ENCODE measurements at places on chromosomes 11 and 22.

GRCh38 chr11:118079491-118079890, 2.6 kb downstream of the TMPRSS4 start:
- no peak for DNase-seq

DNA sequence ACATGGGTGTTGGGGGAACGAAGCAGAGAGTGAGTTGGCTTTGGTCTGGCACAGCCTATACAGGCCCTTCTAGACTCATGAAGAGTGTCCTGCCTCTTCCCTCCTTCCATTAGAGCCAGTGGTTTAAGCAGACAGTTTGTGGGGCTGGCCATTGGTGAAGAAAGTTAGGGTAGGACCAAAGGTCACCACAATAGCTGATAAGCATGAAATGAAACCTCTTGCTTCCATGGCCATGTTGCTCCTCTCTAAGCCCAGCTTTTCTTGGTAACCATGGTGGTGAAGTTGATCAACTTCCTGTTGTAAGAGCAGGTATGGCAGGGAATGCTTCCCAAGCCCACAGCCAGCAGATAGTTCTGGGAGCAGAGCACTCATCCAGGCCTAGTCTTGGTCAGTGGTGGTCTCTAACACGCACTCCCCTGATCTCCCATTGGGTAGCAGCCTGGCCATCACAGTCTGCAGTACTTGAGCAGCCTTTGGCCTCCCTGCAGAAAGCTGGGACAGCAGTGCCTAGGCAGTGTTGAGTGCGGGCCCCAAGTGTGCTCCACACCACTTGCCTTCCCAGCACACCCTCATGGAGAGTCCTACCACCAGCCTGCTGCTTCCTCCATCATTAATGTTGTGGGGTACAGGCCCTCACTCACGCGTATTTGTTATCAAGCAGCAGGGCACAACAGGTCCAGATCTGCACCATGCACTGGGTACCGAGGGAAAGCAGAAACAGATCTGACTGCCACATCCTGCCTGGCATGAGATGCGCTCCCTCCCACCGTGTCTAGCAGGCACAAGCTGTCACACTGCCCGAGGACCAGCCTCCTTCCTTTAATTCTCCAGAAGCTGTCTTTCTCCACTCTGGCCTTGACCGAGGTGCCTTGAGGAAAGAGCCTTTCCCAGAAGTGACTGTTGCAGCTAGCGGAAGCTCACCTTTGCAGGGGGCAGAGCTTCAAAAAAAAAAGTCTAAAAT, 65.8 kb upstream of the SUSD2 start:
- DNase-seq = no peak

DNA sequence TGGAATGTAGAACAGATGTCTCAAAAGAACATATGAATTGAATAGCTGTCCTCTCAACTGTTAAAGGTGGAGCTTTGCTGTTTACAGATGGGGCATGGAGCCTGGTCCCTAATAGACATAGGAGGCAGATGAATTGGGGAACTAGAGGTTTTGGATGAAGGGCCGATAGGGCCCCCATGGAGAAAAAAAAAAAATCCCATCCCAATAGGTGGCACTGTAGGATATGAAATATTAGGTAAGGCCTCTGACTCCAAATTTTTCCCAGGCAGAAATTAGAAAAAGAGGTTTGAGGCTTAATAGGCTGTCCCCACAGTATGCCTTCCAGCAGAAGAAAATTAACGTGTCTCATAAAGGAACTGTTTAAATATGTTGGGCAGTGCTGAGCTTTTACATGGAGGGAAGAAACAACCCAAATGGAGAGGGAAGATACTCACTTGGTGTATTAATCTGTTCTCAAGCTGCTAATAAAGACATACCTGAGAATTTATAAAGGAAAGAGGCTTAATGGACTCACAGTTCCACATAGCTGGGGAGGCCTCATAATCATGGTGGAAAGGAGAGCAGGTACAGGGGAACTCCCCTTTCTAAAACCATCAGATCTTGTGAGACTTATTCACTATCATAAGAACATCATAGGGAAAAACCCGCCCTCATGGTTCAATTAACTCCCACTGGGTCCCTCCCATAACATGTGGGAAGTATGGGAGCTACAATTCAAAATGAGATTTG, 30.1 kb upstream of the TMEM45B start:
- peak; percentile 7 for DNase-seq

GRCh38 chr11:126424471-126425039, 69.1 kb downstream of the ST3GAL4 start:
- no peak for DNase-seq

- DNase-seq = no peak
Measured at GRCh38 chr22:17241576-17242330, 22.5 kb upstream of the ADA2 start.

GRCh38 chr11:116162886-116163230, 609.9 kb downstream of the BUD13 start:
- no peak for DNase-seq

DNA sequence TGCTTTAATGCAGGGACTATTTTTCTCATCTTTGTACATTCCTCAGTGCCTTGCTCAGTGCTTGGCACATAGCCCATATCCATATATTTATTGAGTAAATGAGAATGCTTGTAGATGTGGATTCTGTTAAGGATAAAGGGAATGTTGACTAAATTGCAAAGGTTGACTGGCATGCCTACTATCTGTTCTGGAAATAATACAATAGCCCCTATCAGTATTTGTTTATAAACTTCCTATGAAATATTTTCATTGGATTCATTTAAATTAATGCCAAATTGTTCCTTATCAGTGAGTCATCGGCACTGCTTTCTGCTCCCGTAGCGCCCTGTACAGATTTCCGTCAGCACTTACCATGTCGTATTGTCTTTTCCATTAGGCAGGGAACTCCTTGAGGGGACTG, 8.0 kb downstream of the RNF121 start:
- no peak for DNase-seq

DNA sequence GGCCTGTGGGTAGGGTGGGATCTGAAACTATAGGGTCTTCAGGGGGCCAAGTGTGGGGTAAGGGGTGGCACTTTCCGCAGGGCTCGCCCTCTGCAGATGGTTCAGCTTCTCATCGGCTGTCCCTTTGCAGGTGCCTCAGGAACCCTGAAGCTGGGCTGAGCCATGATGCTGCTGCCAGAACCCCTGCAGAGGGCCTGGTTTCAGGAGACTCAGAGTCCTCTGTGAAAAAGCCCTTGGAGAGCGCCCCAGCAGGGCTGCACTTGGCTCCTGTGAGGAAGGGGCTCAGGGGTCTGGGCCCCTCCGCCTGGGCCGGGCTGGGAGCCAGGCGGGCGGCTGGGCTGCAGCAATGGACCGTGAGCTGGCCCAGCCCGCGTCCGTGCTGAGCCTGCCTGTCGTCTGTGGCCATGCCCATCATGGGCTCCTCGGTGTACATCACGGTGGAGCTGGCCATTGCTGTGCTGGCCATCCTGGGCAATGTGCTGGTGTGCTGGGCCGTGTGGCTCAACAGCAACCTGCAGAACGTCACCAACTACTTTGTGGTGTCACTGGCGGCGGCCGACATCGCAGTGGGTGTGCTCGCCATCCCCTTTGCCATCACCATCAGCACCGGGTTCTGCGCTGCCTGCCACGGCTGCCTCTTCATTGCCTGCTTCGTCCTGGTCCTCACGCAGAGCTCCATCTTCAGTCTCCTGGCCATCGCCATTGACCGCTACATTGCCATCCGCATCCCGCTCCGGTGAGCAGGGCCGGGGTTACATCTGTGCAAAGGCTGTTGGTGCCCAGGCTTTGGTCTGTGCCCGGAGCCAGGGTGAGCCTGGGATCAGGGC, 5.8 kb downstream of the ADORA2A start:
- DNase-seq = no peak

GRCh38 chr11:35373284-35373933, 45.9 kb downstream of the SLC1A2 start:
- no peak for DNase-seq

- no peak for DNase-seq
Measured at GRCh38 chr11:61049859-61050258, 52.4 kb upstream of the CD5 start.

GRCh38 chr11:111846063-111846462, 25.3 kb downstream of the ALG9 start:
- no peak for DNase-seq

- no peak for DNase-seq
Measured at GRCh38 chr11:19445771-19446170, 205.0 kb upstream of the E2F8 start.

DNA sequence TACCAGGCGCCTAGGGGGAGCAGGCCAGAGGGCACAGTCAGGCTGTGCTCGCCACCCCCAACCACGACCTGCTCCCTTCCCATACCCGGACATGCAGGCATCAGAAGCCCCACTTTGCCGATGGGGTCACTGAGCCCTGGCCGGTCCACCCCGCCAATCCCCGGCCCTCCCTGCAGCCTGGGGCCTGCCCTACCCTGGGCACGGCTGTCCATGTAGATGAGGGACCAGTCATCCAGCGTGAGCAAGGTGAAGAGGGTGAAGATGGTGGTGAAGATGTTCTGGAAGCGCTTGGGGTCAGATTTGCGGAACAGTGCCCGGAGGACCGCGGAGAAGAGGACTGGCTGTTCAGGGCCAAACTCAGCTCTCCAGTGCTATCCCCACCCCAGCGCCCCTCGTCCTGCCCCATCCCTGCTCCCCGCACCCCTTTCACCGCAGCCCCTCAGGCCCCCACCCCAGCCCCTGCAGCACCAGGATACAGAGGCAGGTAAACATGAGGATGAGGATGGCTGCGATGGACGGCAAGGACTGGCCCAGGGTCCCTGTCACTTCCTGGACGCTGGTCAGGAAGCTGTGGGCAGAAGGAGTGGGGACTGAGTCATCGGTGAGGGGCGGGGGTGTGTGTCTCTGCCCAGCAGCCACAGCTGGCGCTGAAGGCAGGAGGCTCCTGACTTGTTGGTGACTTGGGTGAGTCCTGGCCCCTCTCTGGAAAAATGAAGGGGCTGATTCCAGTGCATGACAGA, 5.5 kb downstream of the CATSPER1 start:
- peak; percentile 53 for DNase-seq

GRCh38 chr22:30079952-30080533, at the start of gene HORMAD2:
Gene HORMAD2, plus strand, starts transcription at chr22:30080464. Its CDS starts 13,489 bp downstream, at chr22:30093953.
- DNase-seq = no peak

DNA sequence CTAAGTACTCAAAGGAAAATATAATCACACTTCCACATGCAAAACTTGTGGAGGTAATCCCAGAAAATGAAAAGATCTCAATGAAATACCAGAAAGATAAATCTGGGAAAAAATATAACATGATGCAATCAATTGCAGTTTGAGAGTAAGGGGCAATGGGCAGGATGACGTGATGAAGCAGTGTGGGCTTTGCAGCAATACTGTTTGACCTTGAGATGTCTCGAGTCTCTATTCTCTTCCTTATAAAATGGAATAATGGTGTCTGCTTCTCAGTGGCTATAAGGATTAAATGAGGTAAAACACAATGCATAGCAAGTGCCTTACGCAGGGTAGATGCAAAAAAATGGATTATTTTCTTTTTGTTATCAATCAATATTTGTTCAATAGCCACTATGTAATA, 447.5 kb downstream of the BUD13 start:
- DNase-seq = no peak

DNA sequence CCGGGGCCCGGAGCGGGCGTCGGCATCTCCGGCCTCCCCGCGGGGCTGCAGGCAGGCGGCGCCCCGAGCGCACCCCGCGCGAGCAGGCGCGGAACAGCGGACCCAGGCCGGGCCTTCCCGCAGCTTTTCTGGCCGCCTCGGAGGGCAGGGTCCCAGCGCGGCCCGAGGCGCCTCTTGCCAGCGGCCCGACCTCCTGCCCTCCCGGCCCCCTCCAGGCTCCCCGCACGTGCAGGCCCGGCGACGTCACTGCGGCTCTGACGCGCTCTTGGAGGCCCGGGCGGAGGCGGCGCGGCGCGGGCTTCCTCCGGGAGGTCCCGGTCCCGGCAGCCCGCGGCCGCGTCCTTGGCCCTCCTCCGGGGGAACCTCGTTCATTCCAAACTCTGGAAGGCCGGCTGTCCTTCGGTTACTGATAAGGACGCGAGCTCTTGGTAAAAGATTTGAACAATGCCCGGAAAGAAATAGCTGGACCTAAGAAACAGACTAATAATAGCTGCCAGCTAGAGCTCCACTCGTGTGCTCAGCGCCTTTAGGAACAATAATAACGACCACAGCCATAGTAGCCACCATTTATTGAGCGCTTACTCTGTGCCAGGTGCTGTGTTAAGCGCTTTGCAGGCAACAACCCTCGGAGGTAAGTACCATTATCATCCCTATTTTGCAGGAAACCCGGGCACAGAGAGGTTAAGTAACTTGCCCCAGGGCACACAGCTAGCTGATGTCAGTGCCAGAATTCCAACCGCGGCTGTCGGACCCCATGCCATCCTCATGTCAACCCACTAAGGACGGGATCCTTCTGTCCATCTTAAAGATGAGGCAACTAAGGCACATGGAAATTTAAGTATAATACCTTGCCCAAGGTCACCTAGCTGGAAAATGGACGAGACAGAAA, 39.1 kb upstream of the CREB3L1 start:
- no peak for DNase-seq

GRCh38 chr11:10634407-10634806, 59.1 kb downstream of the IRAG1 start:
- no peak for DNase-seq

DNA sequence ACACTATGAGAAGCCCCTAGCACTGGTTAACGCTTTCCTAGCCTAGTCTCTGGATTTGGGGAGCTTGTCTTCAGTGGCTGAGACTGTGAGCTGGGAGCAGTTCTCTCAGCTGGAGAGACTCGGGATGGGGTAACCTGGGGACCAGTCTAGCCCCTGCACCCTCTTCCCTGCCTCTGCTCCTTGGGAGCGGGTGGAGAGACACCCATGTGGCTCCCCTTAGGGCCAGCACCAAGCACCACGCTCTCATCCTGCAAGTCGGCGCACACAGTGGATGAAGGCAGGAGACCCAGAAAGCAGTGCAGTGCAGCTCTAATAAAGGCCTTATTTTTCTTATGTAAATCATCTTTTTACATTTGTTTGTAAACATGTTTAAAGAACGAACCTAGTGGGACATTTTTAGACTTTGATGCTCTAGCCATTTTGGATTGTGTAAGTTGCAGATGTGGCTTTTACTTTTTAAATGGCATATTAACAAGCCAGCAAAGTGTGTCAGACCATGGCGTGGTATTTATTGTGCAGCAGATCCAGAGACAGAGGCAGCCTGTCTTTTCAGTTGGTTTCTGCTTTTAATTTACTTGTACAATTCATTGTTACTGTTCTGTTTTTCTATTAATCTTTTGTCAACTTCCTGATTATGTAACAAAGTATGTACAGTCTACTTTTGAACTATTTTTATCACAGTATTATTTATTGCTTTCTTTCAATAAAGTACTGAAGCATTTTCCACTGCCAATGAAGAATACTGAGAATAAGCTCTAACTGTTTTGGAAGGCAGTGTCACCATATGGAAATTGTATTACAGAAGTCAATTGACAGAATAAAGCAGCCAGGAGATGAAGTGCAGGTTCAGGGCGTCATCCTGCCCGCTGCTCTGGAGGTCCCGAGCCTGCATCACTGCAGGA, 14.4 kb upstream of the CTTN start:
- no peak for DNase-seq
